Hippocampal formation (tissue), 2 donors: ENCODE measurements at places on chromosomes 12 and 14.

DNA sequence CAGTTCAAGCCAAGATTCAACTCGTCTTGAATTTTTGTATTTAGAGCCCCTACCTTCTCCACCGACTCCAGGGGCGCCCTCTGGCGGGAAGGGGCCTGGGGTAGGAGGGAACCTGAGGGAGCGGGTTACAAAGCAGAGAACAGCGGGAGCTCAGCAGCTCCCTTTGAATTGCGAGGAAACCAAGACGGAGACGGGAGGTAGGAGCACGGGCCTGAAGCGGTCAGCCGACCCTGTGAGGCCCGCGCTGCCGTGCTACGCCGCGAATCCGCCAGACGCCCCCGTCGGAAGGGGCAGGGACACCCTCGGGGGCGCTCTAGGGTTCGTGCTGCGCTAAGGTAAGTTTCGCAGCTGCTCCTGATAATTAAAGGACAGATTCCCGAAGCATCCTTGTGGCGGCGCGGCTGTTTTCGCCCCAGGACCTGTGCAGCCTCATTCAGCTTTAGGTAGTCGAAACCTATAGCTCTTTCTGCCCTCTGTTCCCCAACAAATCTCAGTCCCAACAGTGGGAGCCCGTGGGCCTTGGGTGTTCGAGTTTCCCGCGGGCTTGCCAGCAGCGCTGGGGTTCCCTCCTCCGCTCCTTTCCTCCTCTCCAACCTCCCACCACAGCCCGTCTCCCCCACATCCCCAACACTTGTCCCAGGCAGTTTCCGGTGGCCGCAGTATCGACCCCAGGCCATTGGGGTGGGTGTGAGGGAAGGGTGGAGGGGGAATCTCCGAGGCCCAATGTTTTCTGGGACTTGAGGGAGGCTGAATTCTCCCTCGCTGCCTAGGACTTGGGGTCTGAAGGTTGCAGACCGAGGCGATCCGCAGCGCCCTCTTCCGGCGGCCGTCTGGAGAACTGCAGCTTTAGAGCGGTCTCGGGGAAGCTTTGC is 5.1 kb upstream of the NKX2-1 start:
- no peak for DNase-seq

- DNase-seq, result no peak
Observed at GRCh38 chr14:80356413-80356812, 145.1 kb upstream of the DIO2 start.

GRCh38 chr14:23025151-23025814 is 9.4 kb downstream of the PSMB5 start:
- DNase-seq, result no peak

- no peak for DNase-seq
Observed at GRCh38 chr12:57737467-57738460, 778 bp downstream of the AGAP2 start.

GRCh38 chr14:25150934-25151790 is 101.2 kb upstream of the STXBP6 start:
- DNase-seq, result no peak

GRCh38 chr12:112524676-112525425 is 106.1 kb downstream of the PTPN11 start:
- DNase-seq, result no peak

- DNase-seq, result no peak
Observed at GRCh38 chr12:24945845-24946244, 3.1 kb downstream of the BCAT1 start.

DNA sequence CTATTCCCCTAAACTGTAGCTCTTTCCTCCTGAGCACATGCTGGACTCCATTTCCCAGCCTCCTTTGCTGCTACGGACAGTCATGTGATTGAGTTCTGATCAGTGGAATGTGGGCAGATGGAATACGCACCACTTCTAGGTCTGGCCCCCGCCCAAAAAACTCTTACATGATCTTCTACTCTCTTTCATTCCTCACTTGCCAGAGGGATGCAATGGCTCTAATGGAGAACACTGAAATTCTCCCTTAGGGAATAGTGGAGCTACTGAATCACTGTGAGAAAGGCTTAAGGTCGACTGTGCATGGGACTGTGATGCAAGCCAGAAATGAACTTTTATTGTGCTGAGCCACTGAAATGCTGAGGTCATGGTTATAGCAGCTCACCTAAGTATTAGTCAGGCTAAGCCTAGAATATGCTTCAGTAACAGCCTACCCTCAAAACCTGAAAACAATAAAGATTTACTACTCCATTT is 13.0 kb upstream of the TMED2 start:
- no peak for DNase-seq

GRCh38 chr12:20624718-20625117 is 70.4 kb upstream of the SLCO1C1 start:
- DNase-seq, result no peak

- no peak for DNase-seq
Observed at GRCh38 chr12:117450209-117450608, 88.8 kb upstream of the NOS1 start.

DNA sequence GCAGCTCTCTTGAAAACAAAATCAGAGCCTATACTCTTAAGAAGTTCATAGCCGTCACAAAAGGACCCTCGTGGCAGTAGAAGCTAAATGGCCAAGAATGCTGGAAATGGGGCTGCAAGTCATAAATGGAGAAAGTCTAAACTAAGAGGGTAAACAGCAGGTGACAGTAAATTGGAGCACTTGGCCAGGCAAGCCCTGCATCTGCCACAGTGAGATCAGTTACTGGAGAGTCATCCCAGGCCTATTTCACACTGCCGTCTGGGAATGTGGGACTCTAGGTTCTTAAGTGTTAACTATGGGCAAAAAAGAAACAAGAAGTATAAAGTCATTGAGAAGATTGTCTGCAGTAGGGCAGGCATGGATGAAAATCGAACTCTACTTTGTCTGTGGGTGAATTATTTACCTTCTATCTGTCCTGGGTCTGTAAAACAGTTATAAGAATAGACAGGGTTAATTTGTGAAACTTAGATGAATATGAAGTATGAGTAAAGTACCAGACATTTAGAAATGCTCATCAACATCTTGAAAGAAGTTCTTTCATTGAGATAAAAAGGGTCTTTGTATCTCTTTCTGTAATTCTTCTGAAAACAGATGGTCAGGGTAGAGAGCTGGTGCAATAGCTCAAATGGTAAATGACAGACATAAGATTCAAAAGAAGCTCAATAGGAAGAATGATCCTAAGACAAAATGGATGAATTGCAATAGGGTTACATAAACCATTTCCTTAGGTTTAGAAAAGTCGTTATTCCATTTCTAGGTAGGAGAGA is 792.5 kb downstream of the DIO2 start:
- no peak for DNase-seq

DNA sequence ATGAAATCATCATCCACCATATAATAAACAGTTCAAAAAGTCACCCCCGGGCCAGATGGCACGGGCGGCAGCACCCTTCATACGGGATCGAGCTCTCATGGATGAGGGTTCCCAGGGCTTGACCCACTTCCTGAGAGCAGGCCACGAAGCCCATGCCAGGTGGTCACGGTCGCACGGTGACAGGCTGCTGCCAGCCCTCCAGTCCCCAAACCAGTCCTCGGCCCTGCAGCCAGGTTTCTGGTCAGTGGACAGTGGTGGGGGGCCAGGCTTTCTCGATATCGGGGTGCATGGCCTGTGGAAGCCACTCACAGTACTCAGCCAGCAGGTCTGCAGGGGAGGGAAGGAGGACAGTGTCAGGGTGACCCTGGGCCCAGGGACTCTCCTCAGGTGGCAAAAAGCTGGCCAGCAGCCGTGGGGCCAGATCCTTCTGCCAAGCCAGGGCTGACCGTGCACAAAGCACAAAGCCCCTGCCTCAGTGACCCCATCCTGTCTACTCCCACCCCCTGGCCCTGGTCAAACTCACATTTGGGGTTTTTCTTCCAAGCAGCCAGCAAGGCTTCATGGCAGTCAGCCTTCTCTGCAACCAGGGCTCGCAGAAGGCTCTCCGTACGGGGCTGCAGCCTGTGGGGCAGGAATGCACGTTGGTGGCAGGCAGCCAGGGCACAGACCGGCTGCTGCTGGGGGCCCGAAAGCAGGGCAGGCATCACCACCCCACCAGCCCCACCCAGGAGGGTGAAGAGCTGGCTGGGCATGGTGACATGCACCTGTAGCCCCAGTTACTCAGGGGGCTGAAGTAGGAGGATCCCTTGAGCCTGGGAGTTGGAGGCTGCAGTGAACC is 33.3 kb upstream of the UBC start:
- no peak for DNase-seq

GRCh38 chr12:79451365-79451764 is 239.4 kb downstream of the PAWR start:
- DNase-seq, result no peak

GRCh38 chr12:63319386-63319785 is 168.4 kb upstream of the AVPR1A start:
- DNase-seq, result no peak

DNA sequence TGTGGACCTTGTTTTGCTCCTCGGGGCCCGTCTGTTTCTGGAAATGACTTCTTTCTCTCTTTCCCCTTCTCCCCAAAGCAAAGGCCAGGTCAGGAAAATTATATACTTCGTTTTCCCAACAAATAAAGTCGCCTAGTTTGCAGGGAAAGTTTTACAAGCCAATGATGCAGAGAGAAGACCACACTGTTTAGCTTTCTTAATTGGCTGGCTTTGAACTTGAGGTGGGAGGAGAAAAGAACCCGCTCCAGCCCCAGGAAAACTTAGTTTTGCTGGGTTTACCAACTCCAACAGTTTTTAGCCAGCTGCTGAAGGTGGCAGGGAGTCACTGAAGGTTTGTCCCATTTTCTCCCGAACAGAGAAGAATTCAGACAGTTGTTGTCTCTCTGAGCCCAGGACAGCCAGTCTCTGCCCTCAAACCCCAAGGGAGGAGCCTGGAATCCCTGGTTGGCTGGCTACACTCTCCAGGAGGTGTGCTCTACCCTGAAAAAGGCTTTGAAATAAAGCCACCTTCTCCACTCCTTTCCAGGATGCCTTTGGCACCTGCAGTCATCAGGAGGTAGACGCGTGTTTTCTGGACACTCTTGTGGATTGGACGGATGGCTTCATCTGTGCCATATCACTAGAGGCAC is 24.8 kb downstream of the BCL11B start:
- DNase-seq, result no peak

DNA sequence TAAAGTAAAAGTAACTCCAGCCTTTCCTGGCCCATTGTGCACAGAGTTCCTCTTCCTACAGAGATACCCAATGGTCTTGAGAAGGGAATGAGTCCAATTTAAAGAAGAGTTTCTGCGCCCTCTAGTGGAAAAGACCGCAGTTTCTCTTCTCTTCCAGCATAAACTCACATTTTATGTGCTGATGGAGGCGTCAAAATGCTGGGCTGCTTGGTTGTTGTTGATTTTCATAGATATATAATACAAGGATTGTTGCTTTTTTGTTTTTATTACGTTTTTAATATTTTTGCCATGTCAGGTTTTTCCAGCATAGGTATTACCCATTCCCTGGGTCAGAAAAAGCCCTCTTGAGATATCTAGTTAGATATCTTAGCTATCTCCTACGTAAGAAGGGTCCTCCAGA is 356.9 kb upstream of the STXBP6 start:
- DNase-seq, result no peak

GRCh38 chr14:37247791-37248461 is 50.2 kb downstream of the MIPOL1 start:
- DNase-seq, result no peak

DNA sequence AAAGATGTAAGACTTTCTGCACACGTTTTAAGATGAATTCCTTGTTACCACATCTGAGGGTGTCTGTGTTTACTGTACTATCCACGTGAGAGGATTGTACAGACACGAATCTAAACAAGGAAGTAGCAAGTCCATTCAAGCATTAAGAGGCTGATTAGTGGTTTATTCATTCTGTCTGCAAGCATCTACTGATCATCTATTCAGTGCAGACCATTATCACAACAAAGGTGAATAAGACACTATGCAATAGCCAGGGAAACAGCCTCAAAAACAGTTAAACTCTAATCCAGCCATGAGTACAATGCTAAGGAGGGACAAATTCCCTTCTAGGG is 111.6 kb upstream of the PZP start:
- no peak for DNase-seq
